ENCODE measurements at places on chromosomes 11 and 22. TPM values are rescaled to one million over a fixed set of nuclear protein-coding genes. Genes with fewer than 3 reads are reported as not detected.
A peak's percentile ranks its signal among the peaks of the same experiment; 100 is the strongest.

Gene APOL5
- total RNA-seq, result not detected

- no peak for DNase-seq
Observed at GRCh38 chr22:19812910-19813309, 41.8 kb downstream of the GNB1L start.

Gene OR4X2
- not detected for total RNA-seq

Gene DGCR8
- 26.6 TPM for total RNA-seq

DNA sequence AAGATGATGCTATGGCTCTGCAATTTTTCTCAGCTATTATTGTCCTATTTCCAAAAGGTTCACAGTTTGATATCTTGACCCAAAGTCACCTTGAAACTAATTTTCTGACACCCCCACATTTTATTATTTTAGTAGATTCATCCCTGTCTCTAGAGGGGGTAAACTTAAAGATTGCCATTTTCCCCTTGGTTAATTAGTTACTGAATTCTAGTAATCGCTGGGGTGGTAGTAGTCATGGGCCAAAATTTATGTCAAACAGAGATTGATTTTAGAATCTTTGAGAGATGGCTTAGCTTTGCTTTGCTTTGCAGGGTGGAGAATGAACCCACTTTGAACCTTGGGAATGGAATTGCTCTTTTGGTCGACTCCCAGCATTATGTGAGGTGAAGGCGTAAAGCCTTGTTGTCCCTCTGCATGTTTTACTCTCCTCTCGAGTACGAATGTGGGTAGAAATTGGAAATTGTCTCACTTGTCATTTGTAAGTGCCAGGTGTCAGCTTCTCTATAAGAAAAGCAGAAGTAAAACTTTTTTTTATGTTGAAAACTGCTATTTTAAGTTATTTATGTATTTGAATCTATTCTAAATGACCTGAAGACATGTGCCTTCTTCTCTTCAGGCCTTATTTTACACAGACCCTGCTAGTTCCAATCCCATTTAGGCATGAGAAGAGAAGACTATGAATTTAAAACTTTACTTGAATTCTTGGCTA is 42.4 kb upstream of the RCE1 start:
- DNase-seq, result peak; percentile 94

- DNase-seq, result no peak
Observed at GRCh38 chr22:30265131-30265720, 1.4 kb downstream of the OSM start.

- DNase-seq, result peak; percentile 35
Observed at GRCh38 chr11:12478743-12479142, 101.4 kb downstream of the PARVA start.

DNA sequence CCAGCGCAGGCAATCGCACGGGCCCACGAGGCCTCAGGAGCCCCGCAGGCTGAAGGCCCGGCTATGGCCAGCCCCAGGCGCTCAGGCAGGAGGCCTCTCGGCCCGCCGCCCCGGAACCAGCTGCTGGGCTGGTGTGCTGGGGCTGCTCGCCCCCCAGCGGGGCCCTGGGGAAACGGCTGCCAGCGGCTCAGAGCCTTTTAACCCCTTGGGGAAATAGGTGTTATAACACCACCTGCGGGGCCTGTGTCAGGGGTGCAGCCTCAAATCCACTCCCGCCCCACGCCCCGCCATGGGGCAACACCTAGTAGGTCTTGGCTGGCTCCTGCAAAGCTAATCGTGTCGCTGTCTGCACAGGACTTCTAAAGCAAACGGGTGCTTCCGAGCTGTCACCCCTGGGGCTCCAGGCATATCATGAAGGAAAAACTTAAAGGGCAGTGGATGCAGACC is 237.4 kb downstream of the TTC28 start:
- peak; percentile 63 for DNase-seq

- DNase-seq, result no peak
Observed at GRCh38 chr11:121241343-121242211, 51.0 kb upstream of the SC5D start.

DNA sequence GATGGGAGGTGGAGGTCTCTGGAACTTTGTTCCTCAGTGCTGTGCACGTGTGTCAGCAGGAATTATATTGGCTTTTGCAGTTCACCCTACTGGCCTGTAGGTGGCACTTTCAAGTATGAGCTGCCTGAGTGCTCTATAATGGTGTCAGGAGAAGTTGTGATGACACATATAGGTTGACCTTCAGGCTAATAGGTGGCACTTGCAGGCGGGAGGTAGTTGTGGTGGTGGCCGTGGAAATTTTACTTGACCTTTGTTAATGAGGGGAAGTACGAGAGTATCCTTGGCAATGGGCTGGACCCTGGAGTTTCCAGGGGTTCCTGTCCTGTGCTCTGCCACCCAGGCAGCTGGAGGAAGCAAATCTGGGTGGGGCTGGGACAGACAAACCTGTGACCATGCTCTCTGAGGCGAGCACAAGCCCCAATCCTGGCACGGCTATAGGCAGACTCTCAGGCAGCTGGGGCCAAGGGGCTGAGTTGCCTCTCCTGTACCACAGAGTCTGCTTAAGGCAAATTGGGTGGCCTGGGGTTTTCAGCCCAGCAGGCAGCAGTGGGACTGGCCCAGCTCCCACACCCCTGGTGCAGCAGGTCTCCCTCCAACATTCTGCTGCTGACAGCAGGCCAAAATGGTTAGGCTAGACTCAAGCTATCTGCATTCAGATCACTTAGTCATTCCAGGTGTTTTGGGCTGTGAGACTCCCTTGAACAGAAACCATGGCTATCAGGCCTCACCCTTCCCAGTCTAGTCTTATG is 147.5 kb upstream of the CTSC start:
- DNase-seq, result peak; percentile 94

DNA sequence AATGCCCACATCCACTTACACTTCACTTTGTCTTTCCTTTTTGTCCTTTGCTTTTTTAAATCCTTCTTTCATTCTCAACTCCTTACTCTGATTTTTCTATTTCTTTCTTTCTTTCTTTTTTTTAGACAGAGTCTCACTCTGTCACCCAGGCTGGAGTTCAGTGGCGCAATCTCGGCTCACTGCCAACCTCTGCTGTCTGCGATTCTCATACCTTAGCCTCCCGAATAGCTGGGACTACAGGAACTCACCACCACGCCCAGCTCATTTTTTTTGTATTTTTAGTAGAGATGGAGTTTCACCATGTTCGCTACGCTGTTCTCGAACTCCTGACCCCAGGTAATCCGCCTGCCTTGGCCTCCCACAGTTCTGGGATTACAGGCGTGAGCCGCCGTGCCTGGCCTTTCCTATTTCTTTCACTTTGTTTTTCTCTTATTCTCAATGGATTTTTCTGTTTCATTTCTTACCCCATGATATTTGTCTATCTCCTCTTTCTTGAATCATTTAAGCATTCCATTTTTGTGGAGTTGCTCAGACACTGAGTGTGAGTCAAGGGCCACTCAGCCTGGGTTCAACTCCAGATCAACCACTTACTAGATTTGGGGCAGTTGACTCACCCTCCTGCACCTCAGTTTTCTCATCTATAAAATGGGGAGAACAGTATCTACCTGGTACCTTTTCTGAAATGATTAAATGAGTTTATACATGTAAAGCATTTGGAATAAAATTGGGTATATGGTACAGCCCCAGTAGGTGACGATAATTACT is 7.6 kb downstream of the KCNJ5 start:
- DNase-seq, result no peak

DNA sequence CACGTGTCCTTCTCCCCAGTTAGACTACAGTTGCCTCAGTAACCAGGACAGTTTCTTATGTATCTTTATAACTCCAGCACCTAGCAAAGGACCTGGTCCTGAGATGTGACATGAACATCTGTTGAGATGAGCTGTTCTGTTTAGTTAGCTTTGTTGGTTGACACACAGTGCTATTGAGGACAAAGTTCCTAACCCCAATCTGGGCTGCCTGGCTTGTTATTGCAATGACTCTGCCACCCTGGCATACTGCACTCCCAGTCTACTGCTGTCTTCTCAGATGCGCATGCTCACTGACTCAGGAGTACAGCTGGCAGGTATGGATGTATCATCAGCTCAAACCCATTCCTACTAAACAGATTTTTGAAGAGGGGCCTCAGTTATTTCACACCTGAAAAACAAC is 7.4 kb downstream of the DESI1 start:
- DNase-seq, result no peak

DNA sequence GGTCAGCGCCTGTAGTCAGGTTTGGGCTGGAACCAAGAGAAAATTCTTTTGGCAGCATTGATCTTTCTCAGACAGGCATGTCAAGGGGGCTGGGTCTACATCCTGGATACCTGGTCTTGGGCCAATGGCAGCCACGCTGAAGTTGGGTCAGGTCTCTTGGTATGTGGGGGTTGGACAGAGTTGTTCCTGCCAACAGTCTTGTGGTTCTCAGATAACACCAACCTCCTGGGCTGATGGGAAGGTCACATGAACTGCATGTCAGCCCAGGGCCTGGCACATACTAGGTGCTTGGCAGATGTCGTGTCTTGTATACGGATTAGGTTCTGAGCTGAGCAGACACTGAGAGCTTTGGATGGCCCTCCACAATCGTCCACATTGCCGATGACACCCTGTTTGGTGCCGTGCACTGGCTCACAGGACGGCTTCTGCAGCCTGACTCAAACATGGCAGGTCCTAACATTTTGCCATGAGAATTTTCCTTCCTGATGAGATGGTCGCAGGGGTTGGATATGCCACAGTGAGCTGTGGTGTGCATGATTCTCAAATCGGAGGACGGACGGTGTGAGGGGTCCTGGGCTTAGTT is 42.0 kb downstream of the FBLN1 start:
- no peak for DNase-seq

- no peak for DNase-seq
Observed at GRCh38 chr22:39426380-39427043, 26.9 kb downstream of the TAB1 start.

DNA sequence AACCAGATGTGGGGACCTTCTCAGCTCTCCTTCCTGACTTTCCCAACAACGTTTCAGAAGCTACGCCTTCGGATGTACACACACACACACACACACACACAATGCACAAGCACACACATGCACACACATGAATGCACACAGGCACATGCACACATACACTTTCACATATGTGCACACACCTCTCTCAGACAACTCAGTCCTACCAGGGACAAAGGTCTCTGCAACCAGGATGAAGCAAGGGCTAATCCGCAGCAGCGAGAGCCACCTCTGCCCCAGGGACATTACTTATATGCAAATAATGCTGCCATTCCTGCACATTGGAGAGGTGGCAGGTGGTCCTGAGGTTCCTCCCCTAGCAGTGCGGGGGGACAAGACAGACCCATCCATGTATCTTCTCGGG is 27.4 kb upstream of the LINC01488 start:
- no peak for DNase-seq

- peak; percentile 84 for DNase-seq
Observed at GRCh38 chr22:41857155-41857859, 24.4 kb downstream of the SREBF2 start.

DNA sequence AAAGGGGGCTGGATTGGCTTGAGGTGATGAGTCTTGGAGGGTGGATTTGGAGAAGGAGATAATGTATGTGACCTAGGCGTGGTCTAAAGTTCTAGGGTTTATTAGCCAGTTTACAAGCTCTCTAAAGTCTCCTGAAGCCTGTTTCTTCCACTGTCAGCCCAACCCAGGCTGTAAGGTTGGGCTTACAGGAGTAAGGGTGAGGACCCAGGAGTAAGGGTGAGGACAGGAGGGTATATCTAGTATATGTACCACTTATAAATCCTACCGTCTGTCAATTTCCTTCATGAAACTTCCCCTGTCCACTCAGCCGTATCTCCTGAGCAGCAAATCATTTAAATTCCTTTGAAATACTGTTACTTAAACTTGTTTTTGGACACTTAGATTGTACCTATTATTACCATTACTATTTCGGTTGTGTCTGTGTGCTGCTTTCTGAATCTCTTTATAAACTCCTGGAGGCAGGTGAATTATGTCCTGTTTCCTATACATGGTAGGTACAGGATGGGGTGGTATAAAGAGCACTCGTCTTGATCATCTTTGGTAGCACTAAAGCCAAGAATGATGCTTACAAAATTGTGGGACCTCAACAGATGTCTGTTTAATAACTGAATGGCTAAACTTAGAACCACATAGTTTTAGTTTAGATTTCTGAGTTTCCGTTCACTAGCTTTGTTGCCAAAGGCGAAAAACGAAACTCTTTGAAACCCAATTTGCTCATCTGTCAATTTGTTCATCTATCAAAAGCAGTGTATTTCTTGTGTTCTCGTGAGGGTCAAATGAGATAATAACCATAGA is 192.0 kb downstream of the GRIK4 start:
- peak; percentile 42 for DNase-seq

DNA sequence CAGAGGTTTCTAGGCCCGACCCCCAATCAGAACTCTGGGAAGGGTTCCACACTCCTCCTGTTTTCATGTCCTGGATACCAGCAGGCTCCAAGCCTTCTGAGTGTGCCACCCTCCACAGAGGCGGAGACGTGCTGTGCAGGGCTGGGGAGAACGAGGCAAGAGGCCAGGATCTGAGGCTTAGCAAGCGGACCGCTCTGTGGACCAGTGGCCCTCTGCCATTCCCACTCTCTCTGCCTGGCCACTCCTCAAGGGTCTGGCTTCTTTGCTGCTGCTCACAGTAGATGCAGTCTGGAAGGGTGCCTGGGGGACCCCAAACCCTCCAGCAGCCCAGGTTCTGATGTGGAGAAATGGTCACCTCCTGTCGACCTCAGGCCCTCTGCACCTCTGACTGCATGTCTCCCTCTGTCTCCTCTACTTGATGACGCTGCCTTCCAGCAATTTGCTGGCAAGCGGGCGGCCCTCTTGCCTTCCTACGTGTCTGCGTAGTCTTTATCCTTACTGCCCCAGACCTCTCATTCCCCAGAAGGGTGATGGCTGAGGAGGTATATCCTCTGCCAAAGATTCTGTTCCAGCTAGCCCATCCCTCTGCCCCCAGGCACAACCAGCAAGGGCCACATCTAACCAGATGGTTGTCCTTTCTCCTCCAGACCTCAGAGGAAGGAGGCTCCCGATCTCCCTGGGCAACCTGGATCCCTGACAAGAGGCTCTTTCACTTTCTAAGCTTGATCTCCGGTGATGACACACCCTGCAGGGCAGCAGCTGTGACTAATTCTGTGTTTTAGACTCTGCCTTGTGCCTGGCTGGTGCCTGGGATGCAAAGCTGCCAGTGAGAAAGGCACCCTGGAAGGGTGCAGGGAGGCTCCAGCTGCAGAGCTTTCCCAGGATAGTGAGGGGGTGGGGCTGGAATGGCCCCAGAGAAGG is 87.3 kb downstream of the NAT10 start:
- DNase-seq, result no peak

- no peak for DNase-seq
Observed at GRCh38 chr22:19749876-19750275, 10.7 kb upstream of the TBX1 start.

DNA sequence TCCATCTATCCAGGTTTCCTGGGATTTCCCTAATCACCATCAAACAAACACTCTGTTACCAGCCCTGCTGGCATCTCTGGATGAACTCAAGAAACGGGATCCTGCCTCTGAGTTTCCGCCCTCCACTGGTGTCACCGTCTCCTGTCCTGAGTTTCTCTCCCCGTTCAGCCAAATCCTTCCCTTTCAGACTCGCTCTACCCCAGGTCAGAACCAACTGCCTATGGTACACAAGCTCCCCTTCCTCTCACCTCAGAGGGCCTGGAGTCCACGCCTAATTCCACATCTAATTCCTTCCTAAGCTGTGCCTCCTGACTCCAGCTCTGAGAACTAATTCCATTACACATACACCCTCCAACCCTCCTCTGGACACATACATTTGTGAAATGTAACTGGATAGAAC is 96.1 kb downstream of the SHANK2 start:
- DNase-seq, result no peak

Gene IRAG1
- total RNA-seq, result not detected

GRCh38 chr22:46620588-46621242 is 529 bp downstream of the GRAMD4 start:
- no peak for DNase-seq

- peak; percentile 71 for DNase-seq
Observed at GRCh38 chr22:38214302-38215056, 12.7 kb downstream of the MAFF start.

GRCh38 chr22:38870312-38870741 is 1.7 kb downstream of the CBX6 start:
- peak; percentile 94 for DNase-seq

All from Karpas-422 (cell line).